Thymus (tissue), 14 donors: ENCODE measurements at places on chromosomes 11 and 22. TPM values are rescaled to one million over a fixed set of nuclear protein-coding genes. Genes with fewer than 3 reads are reported as not detected.

The PATE1 gene
- 0.05 TPM for total RNA-seq

DNA sequence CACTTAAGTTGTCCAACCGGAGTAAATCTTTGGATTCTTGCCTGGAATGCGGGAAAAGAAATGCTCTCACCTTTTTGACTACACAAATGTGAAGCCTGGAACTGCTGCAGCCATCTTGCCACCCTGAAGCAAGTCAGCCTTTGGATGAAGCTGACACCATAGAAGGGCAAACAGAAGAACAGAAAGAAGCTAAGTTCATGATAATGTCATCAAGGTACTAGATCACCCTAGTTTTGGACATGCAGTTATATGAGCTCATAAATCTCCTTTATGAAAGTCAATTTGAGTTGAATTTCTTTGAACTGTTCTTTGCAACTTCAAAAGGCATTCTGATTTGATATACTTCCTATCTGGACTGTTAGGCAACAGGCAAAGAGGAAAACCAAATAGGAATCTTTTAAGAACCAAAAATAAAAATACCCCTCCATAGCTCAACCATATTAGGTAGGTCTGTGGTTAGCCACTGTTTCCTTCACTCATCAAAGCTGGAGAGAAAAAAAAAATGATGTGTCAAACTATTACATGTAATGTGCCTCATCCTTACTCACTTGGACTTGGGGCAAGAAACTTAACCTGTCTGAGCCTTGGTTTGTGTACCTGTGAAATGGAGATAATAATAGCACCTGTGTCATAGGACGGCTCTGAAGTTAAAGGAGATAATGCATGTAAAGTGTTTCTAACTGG is 91.9 kb downstream of the WT1 start:
- H3K36me3 ChIP-seq = no peaks in the 10 kb centered on the region
- no peaks in the 10 kb centered on the region for H3K4me1 ChIP-seq

GRCh38 chr11:110896358-110896757 is 184.1 kb upstream of the ARHGAP20 start:
- no peaks in the 10 kb centered on the region for H3K27me3 ChIP-seq
- H3K4me3 ChIP-seq = no peak overlapping the region
- no peaks in the 10 kb centered on the region for H3K36me3 ChIP-seq
- H3K27ac ChIP-seq = no peak overlapping the region
- DNase-seq = no peak

The OR4A16 gene
- not detected for total RNA-seq

GRCh38 chr22:49899530-49899929 is 18.7 kb downstream of the ALG12 start:
- H3K4me1 ChIP-seq = no peaks in the 10 kb centered on the region
- DNase-seq = no peak
- H3K4me3 ChIP-seq = no peak overlapping the region
- H3K27me3 ChIP-seq = no peaks in the 10 kb centered on the region
- peaks cover 27% of the 10 kb centered on the region for H3K36me3 ChIP-seq
- no peak overlapping the region for H3K27ac ChIP-seq

DNA sequence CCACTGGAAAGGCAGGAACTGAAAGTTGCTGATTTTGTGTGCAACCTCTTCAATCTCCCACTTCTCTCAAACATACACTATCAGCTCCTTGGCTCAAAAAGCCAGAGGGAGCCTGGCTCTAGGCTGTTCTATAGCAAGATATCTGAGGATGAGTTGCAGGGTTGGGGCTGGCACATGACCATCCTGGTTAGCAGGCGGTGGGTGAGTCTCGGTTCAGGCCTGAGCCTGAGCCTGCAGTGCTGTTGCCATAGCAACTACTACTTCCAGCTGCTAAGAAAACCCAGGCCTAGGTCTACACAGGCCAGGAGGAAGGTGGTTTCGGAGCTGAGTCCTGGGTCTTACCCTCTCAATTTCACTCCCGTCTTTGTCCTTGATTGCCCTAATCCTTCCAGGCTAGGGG is 39.0 kb downstream of the CWC15 start:
- H3K36me3 ChIP-seq = no peaks in the 10 kb centered on the region
- no peak overlapping the region for H3K4me3 ChIP-seq
- H3K27ac ChIP-seq = no peak overlapping the region
- H3K27me3 ChIP-seq = no peaks in the 10 kb centered on the region

GRCh38 chr11:8261921-8262551 is 1.6 kb downstream of the LMO1 start:
- H3K4me1 ChIP-seq = peaks cover 4% of the 10 kb centered on the region
- no peak overlapping the region for H3K4me3 ChIP-seq
- peaks cover 29% of the 10 kb centered on the region for H3K27me3 ChIP-seq
- H3K27ac ChIP-seq = no peak overlapping the region
- no peaks in the 10 kb centered on the region for H3K36me3 ChIP-seq
- DNase-seq = no peak

The ANO1 gene
- 0.38 TPM for total RNA-seq

The KRTAP5-7 gene
- total RNA-seq = not detected

The GLYAT gene
- total RNA-seq = not detected

GRCh38 chr22:24026056-24026455 is 15.0 kb downstream of the CABIN1 start:
- H3K36me3 ChIP-seq = peaks cover 10% of the 10 kb centered on the region
- no peaks in the 10 kb centered on the region for H3K27me3 ChIP-seq
- DNase-seq = no peak
- H3K4me1 ChIP-seq = no peaks in the 10 kb centered on the region
- no peak overlapping the region for H3K27ac ChIP-seq
- no peak overlapping the region for H3K4me3 ChIP-seq

The MARK2 gene
- 12.7 TPM for total RNA-seq

DNA sequence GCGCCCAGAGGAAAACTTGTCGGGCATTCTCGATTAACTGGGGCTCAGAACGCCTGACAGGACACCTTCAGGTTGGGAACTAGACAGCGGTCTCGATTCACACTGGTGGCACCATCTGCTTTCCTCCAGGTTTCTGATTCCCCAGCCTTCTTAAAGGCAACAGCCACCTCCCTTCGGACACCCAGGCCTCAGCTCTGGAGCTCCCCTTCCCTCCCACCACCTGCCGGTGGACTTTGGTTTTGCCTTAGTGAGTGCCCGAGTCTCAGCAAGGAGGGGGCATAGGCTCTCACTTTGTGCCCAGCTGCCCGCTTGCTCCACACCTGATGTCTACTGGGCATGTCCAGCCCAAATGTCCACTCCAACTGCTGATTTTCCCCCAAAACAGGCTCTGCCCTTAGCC is 110.4 kb upstream of the PARVA start:
- H3K27me3 ChIP-seq = no peaks in the 10 kb centered on the region
- H3K36me3 ChIP-seq = no peaks in the 10 kb centered on the region
- H3K4me1 ChIP-seq = no peaks in the 10 kb centered on the region
- no peak overlapping the region for H3K4me3 ChIP-seq
- no peak overlapping the region for H3K27ac ChIP-seq

DNA sequence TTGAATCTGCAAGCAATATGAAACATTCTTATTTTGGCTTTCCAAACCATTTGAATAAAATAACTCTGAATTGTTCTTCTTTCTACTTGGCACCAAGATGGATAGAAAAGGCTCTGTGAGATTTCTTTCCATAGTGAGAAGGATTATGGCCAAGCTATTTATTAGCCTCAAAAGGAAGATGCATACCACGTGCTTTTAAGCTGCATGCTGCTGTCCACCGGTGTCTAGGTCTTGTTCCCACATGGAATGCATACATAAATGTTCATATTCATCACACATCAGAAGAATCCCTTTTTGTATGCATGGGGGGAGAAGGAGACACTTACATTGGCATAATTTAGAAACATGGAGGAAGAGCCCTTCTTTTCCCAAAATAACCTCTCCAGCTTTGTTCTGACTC is 273.4 kb downstream of the FAM76B start:
- H3K36me3 ChIP-seq = no peaks in the 10 kb centered on the region
- H3K27me3 ChIP-seq = no peaks in the 10 kb centered on the region
- no peaks in the 10 kb centered on the region for H3K4me1 ChIP-seq
- no peak overlapping the region for H3K27ac ChIP-seq

- no peaks in the 10 kb centered on the region for H3K36me3 ChIP-seq
- peak overlapping the region; percentile 40 for H3K4me3 ChIP-seq
- no peak overlapping the region for H3K27ac ChIP-seq
- H3K27me3 ChIP-seq = peaks cover 22% of the 10 kb centered on the region
Measured at GRCh38 chr22:49724893-49725489, 102.7 kb downstream of the BRD1 start.

The RASGRP2 gene
- total RNA-seq = 38.1 TPM

GRCh38 chr11:8015753-8016239 is 28.7 kb downstream of the EIF3F start:
- H3K36me3 ChIP-seq = no peaks in the 10 kb centered on the region
- H3K27ac ChIP-seq = no peak overlapping the region
- H3K27me3 ChIP-seq = peaks cover 36% of the 10 kb centered on the region

GRCh38 chr22:29798801-29799200 is 31.6 kb downstream of the UQCR10 start:
- no peak overlapping the region for H3K27ac ChIP-seq
- no peak overlapping the region for H3K4me3 ChIP-seq
- no peak for DNase-seq
- H3K4me1 ChIP-seq = peaks cover 3% of the 10 kb centered on the region

- H3K27me3 ChIP-seq = peaks cover 29% of the 10 kb centered on the region
- no peak overlapping the region for H3K27ac ChIP-seq
- H3K4me3 ChIP-seq = no peak overlapping the region
- H3K36me3 ChIP-seq = no peaks in the 10 kb centered on the region
Measured at GRCh38 chr22:46027211-46028105, 50.5 kb upstream of the WNT7B start.

DNA sequence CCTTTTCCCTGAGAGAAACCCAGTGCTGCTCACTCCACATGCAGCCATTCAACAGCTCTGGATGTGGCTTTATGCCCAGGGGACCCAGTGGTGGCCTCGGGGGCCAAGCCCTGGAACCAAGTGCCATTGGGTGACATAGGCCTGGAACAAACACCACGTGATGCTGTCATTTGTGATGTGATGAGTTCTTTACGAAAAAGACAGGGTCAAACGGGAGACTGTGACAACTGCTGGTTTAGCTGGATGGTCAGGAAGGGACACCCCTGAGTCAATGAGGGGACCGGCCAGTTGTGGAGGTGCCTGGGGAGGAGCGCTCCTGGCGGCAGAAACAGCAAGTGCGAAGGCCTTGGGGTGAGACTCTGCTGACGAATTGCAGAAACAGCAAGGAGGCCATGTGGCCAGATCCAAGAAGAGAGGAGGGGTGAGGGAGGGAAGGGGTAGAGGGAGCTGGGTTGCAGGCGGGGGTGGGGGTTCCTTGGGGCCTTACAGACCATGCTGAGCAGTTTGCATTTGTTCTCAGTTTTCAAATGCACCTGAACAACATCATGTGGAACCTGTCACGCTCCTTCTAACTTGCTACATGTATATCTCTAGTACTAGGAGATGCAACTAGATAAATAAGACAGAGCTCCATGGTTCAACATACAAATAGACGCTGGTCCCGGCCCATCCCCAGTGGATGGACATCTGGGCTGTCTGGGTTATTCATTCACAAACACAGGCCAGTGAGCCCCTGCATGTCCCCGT is 56.1 kb downstream of the IGLL5 start:
- no peak overlapping the region for H3K4me3 ChIP-seq
- H3K36me3 ChIP-seq = no peaks in the 10 kb centered on the region
- no peak overlapping the region for H3K27ac ChIP-seq
- H3K4me1 ChIP-seq = no peaks in the 10 kb centered on the region
- DNase-seq = no peak
- H3K27me3 ChIP-seq = peaks cover 2% of the 10 kb centered on the region

The TRIM49C gene
- total RNA-seq = not detected

DNA sequence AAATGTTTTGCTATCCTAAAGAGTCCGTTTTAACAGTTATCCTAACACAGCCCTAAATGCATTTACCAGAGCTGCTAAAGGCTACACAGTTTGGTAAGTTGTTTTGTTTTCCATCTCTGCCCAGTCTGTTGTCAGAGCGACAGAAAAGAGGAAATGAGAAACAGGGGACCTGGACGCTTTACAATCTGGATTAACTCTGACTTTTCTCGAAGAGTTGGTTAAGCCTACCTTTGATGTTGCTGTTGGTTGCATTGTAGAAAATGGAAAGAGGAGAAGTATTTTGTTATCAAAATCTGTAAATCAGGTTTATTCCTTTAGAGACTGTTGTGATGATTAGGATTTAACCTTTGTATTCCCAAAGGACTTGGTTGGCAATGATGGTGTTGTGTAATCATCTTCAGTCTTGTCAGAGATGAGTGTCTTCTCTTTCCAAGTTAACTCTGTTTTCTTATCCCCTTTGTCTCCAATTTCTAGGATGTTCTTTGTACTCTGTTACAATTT is 481 bp downstream of the ANGPTL5 start:
- no peak for DNase-seq
- H3K4me3 ChIP-seq = peak overlapping the region; percentile 83
- H3K36me3 ChIP-seq = no peaks in the 10 kb centered on the region
- H3K27ac ChIP-seq = no peak overlapping the region
- H3K27me3 ChIP-seq = peaks cover 2% of the 10 kb centered on the region
- peaks cover 6% of the 10 kb centered on the region for H3K4me1 ChIP-seq

The SAA1 gene
- 19.0 TPM for total RNA-seq

The EMID1 gene
- total RNA-seq = 4.7 TPM

The CHCHD10 gene
- 20.0 TPM for total RNA-seq

The OR10D3 gene
- total RNA-seq = not detected

- no peaks in the 10 kb centered on the region for H3K36me3 ChIP-seq
- H3K4me1 ChIP-seq = peaks cover 2% of the 10 kb centered on the region
- no peak overlapping the region for H3K27ac ChIP-seq
Measured at GRCh38 chr11:64013141-64013896, 22.4 kb upstream of the FLRT1 start.

DNA sequence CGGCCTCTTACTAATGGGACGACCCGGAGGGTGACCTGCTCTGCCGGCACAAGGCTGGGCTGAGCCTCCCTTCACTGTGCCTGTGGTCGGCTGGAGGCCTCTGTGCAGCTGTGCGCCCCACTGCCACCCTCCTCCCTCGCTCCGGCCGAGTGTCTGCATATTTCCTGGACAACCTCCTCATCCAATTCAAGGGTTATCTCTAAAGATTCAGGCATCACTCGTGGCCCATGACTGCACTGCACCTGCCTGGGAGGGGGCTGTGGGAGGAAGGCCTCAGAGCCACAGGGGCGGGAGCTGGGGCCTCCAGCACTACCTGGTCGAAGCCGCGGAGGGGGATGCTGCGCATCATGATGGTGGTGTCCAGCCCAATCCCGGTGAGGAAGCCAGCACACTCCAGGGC is 43.1 kb upstream of the GNB1L start:
- H3K4me3 ChIP-seq = no peak overlapping the region
- no peak for DNase-seq
- H3K36me3 ChIP-seq = peaks cover 9% of the 10 kb centered on the region
- peak overlapping the region; percentile 100 for H3K27ac ChIP-seq
- H3K4me1 ChIP-seq = peaks cover 98% of the 10 kb centered on the region

GRCh38 chr11:108733479-108734116 is 68.7 kb downstream of the DDX10 start:
- no peak overlapping the region for H3K4me3 ChIP-seq
- H3K27ac ChIP-seq = no peak overlapping the region
- no peaks in the 10 kb centered on the region for H3K27me3 ChIP-seq
- DNase-seq = no peak
